ENCODE measurements at places on chromosomes 11 and 22.

- no peak for DNase-seq
Measured at GRCh38 chr11:96288915-96289314, 54.1 kb downstream of the MAML2 start.

- no peak for DNase-seq
Measured at GRCh38 chr11:267491-267994, 10.7 kb upstream of the NLRP6 start.

DNA sequence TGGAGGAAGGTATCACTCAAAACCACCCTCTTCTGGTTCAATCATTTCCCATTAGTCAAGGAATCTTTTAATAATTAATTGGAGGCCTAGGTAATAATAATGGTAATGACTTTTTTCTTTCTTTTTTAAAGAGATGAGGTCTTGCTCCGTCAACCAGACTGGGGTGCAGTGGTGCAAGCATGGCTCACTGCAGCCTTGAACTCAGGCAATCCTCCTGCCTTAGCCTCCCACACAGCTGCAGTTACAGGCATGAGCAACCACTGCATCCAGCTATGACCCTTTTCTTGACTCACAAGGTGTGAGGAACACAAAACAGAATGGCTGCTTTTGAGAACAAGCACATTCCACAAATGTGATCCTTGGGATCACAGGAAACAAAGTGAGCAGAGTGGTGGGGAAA, 3.6 kb downstream of the POLDIP3 start:
- no peak for DNase-seq

- no peak for DNase-seq
Measured at GRCh38 chr11:106999196-106999595, 19.1 kb downstream of the GUCY1A2 start.

DNA sequence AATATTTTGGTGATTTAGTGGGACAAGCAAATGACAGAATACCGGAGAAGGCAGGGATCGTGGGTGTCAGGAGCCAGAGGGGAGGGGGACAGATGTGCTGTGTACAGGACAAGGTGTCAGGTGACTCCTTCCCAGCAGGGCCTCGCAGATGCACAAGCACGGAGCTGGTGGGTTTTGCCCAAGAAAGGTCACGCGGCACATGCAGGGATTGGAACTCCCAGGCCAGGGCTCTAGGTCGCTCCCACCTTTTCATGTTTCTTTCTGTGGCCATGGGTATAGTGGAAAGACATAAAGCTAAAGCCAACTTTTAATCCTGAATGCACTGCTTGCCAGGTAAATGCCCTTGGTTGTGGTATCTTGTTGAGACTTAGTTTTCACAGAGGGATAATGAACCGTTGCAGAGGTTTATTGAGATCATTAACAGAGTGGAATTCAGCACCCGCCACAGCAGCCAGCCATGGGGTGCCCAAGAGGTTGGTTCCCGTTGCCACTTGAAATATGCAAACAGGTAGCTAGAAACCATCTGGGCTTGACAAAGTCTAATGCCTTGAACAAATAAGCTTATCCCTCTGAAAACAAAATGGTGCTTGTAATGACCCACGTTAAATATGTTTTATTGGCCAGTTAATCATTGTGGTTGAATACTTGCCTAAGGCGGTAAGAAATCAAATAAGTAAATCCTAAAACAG, 10.1 kb downstream of the C22orf23 start:
- DNase-seq, result no peak

DNA sequence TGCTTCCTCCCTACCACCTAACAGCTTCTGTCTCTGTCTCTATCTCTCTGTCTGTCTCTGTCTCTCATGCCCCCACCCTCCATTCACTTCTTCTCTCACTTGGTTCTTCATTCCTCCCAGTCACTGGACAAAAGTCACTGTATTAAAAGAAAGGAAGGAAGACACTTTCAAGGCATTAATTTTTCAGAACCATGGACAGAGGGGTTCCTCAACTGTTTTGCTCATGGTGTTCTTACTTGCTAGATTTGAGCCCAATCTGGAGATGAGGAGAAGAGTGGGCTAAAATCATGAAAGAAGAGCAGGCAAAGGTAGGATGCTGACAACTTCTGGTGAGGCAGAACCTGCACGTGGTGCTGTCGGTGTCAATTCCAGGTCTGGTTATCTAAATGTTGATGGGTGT, 116.7 kb upstream of the LARGE1 start:
- DNase-seq, result no peak

Data from LHCN-M2 (cell line).